ENCODE measurements at places on chromosomes 16 and 17.

DNA sequence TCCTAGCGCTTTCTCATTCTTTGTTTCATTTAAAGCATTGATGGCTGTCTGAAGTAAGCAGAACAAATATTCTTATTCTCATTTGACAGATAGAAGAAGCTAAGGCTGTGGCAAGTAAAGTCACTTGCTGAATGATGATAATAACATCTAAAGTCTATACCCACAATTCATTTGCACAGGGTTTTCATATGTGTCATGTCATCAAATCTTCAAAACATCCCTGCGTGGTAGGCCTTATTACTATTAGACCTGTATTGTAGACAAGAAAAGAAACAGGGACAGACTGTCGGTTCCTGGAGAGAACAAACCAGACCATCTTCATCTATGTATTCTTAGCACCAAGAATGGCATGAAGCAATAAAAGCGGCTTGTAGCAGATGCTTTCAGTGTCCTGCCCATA lies 85.9 kb downstream of the ASIC2 start:
- no peak for DNase-seq

- DNase-seq, result no peak
Observed at GRCh38 chr16:17496891-17497290, 26.1 kb upstream of the XYLT1 start.

DNA sequence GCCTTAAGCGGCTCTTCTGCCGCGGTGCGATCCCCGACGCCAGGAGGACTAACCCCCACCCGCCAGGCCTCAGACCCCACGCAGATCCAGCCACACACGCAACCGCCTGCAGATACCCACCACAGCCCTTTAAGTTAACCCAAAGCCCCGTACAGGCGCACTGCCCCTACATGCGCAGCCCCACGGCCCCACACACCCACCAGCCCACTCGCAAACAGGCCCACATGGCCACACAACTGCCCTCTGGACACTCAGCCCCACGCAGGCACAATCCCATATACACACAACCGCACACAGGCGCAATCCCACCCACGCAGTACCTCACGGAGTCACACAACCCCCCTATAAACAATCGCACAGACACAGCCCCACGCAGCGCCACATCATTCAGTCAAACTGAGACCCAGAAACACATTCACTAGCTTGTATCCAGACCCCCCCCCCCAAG lies 41.7 kb downstream of the RAI1 start:
- no peak for DNase-seq

- no peak for DNase-seq
Observed at GRCh38 chr16:57528499-57529390, 7.6 kb downstream of the CCDC102A start.

DNA sequence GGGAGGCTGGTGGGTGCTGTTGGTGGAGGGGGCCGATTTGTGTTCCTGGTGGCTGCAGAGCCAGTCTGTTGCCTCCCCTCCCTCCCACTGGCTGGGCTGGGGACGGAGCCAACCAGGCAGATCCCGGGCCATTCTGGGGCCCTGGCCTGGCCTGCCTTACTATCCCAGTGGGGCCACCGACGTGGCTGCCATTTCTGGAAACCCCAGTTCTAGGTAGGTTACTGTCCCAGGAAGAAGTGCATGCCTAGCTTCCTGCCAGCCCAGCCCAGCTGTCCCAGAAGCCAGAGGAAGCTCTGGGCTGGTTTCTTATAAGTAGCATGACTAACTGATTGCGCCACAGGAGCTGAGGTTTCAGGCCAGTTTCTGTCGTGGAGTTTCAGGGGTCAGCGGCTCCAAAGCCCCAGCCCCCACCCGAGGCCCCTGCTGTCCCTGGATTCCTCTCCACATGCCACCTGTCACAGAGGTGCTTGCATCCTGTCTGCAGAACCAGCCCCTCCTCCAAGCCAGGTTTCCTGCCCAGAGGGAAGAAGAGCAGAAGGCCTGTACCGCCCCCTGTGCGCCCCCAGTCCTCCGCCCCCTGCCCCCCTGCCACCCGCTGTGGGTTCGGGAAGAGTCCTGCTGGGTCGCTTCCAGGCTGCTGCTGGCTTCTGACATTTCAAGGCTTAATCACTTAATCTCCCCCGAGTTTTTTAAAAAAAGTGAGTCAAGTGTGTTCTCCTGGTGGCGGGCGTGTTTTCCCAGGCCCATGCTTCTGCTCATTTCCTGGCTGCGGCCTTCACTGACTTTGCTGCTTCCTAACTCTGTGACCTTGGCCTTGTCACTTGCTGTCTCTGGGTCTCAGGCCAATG lies 13.2 kb downstream of the IL4R start:
- peak; percentile 76 for DNase-seq

GRCh38 chr17:48604770-48605329 lies at the start of gene HOXB6:
Gene HOXB6, minus strand, starts transcription at chr17:48604986. Its CDS starts 6,836 bp downstream, at chr17:48598150.
- no peak for DNase-seq

- no peak for DNase-seq
Observed at GRCh38 chr17:76500747-76501017, 541 bp downstream of the RHBDF2 start.

DNA sequence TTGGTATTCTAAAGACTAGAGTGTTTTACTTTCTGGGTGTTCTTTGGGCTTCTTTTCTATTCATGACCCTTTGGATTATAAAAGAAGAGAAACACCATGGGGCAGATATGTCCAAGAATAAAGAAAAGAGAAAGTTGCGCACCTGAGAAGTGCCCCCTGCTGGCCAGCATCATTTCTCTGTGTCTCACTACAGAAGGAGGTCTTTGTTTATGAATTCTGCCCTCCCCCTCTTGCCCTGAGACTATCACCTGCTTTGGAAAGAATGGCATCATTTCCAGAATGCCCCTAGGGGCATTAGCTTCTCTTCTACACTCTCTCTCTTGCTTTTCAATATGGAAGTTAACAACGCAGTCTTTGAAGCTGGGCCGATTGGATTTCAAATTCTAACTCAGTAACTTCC lies 45.0 kb downstream of the CDH13 start:
- no peak for DNase-seq

GRCh38 chr17:76735006-76735405 lies 2.1 kb downstream of the SRSF2 start:
- no peak for DNase-seq

- peak; percentile 95 for DNase-seq
Observed at GRCh38 chr17:37609170-37610040, at the start of gene SYNRG. Gene SYNRG, minus strand, starts transcription at chr17:37609418. Its CDS starts 63 bp downstream, at chr17:37609355.

- no peak for DNase-seq
Observed at GRCh38 chr17:61221181-61221580, 178.5 kb upstream of the TBX2 start.

DNA sequence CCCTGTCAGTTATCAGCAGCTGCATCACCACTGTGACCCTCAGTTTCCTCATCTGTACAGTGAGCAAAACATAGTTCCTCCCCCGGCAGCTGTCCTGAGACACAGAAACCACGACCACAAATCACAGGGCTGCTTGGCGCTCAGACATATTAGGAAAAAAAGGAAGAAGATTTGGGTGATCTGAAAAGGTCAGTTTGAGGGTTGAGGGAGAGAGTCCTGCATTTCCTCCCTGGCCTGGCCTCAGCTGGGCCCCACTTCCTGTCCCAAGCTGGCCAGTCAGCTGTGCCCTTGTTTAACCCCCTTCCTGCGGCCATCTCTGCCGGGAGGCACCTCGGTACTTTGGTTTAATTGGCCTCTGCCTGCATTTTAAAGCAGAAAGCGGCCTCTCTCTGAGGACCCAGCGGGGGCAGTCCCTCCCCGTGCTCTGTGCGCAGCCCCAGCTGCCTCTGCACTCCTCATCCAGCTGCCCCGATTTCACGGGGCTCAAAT lies 24.0 kb upstream of the CIBAR2 start:
- DNase-seq, result no peak

GRCh38 chr16:66471264-66471663 lies 44.2 kb downstream of the BEAN1 start:
- DNase-seq, result no peak

DNA sequence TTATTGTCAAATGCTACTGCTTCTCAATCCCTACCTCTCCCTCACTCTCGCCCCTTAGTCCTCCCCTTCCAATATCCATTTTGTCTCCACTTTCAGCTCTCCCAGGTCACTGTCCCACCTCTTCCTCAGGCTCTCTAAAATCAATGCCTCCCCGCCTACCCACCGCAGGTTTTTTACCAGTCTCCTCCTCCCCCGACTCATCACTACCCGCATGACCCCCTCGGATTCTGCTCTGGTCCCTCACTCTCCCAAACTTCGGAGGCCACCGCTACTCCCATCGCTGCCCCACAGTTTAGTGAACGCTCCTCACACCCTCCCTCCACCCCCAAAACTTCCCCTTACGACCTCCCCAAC lies 513 bp downstream of the CRLF3 start:
- peak; percentile 46 for DNase-seq

DNA sequence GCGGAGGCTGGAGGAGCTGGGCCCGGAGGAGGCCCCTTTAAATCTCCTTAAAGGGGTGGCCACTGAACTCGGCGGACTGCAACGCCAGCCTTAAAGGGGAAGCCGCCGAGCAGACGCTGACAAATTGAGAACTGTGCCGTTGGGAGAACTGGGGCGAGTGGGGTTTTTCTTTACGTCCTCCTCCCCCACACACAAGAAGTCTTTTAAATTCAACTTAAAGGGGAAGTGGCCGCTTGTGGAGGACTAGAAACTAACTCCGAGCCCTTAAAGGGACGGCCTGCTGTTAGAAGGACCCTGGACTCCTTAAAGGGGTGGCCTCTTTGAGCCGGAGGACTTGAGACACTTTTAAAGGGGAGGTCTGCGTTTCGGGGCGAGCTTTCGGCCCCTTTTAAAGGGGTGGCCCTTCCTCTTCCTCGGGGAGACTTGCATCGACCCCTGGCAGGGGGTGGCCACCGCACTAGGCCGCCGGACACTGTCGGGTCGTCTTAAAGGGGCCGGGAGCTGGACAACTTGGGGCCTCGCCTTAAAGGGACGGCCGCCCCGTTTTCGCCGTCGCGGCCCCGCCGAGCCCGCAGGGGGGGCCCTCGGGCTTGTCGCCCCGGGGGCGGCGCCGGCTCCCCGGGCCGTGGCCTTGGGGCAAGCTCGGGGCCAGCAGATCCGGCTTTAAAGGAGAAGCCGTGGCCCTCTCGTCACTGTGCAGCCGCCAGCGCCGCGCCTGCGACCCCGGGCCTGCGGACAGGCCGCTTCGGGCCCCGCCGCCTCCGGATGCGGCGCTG lies 688 bp downstream of the FBRS start:
- DNase-seq, result peak; percentile 98

DNA sequence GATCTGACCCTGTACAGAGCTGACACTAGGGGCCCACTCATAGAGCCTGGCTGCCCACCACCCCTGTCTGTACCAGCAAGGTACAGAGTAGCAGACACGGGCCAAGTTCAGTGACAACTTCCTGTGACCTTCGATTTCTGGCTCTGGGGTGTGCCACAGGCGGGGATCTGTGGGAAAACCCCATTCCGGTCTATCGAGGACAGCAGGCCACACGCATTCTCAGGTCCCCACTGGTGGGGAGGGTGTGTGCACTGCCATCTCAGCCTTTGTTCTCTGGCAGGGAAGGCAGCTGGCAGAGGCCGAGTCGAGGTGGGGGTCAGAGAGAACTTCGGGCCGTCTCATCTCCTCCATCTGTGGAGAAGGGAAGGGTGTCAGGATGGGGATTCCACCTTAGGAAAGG lies 10.0 kb downstream of the NLE1 start:
- DNase-seq, result no peak

DNA sequence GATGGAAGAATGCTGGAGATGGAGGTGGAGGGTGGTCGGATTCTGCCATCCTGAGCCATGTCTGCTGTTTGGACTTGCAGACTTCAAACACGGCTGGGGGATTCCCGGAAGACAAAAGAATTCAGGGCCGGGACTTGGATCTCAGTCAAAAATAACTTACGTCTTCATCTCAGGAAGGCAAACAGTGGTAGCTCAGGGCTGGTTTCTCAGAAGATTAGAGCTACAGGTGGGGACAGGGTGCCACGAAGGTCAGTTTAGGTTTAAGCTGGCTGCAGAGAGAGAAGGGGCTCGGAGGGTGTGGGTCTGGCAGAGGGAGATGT lies 4.3 kb upstream of the RHBDL3 start:
- DNase-seq, result no peak

DNA sequence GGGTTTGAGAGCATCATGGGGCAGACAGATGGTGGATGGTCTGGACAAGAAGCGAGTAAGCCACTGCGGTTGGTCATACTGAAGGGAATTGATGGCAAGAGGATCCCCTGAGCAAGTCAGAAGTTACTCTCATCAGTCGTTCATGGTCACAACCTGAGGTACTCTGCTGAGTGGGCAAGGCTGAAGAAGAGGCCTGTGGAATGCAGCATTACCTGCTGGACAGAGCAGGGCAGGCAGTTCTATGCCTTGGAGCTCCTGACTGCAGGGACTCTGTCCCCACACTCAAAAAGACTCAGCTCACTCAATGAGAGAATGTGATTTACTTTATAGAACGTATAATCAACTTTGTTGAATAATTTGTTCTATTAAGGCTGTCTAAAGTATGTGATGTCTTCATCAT lies 28.3 kb downstream of the ALDH3A2 start:
- DNase-seq, result no peak

DNA sequence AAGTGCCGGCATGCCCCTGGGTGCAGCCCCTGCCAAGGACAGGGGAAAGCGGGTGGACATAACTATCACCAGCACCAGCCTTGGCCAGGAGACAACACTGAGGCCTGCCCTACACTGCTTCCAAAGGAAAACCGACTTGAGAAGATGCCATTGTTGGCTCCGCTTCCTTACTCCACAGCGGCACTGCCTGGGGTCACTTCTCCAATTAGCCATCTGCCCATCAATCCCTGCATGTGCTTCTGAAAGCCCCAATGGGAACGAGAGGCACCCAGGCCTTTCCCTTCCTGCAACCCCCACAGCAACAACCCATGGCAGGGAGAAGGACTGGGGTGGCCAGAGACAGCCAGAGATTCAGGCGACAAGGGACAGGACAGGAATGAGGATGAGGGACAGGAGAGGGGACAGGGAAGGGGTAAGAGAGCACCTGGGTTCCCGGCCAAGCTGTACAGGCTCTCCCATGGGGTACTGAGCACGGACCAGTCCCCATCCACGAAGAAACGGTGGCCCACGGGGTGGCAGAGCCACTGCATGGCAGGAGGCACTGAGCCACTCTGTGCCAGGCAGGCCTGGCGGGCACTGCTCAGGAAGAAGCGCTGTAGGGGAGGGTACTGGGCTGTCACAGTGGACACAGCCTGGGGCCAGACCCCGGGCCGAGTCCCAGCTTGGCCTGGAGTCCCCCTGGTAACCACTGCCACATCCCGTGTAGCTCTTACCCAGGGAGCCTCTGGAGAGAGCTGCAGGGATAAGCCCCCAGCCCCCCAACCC lies 21.2 kb downstream of the SREBF1 start:
- DNase-seq, result no peak

DNA sequence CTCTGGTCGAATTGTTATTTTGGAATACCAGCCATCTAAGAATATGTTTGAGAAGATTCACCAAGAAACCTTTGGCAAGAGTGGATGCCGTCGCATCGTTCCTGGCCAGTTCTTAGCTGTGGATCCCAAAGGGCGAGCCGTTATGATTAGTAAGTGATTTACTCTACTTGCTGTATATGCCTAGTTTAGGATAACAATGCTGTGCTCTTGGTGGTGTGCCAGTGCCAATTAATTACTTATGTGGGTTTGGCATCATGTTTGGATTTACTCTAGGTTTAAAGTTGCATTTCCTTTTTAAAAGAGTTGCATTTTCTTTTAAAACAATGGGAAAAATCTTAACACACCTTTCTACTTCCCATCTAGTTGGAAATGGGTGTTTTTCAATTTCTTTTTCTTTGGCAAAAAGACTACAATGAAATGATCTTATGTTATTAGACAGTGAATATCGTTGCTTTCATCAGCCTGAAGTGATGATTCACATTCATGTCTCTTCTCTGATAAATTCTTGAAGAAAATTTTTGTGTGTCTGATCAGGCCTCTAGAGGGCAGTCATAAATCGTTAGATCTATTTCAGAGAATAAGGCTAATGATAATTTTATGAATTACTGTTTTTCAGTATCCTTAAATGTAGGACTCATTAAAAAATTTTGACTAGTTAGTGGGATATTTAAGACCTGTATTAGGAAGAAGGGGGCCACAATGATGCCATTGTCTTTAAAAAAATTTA lies 5.6 kb downstream of the SF3B3 start:
- DNase-seq, result peak; percentile 18

Measured in NCI-H2171 treated with DMSO at 0.1 percent for 48 hours (cell line).